ENCODE measurements at places on chromosomes 12 and 14. TPM values are rescaled to one million over a fixed set of nuclear protein-coding genes. Genes with fewer than 3 reads are reported as not detected.

DNA sequence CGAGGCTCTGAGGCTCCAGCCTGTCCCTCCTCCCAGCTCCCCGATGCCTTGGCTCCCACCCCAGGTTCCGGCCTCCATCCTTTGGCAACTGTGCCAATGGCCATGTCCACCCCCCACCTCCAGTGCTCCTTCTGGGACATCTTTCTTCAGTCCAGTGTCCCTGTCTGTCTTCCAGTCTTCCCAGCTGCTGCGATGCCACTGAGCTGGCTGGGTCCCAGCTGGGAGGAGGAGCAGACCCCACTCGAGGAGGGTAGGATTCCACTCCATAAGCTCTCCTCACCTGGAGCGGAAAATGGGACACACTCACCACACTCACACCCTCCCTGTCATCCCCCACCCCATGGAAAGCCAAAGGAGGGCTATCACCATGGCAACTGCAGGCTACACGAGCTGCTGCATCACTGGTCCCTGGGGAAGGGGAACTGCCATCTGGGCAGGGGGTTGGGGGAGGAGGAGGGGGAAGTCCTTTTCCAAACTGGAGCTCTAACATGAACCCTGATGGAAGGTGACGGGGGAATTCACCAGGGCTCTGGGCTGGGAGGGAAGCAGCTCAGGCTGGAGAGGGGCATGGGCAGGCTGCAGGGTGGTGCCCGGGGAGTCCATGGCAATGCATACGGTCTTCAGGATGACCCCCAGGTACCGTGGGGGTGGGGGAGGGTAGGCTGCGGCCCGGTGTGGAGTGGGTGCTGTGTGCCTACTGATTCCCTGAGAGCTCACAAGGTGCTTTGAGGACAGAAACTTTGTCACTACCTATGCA is 94.3 kb downstream of the LRRC74A start:
- no peak for DNase-seq

DNA sequence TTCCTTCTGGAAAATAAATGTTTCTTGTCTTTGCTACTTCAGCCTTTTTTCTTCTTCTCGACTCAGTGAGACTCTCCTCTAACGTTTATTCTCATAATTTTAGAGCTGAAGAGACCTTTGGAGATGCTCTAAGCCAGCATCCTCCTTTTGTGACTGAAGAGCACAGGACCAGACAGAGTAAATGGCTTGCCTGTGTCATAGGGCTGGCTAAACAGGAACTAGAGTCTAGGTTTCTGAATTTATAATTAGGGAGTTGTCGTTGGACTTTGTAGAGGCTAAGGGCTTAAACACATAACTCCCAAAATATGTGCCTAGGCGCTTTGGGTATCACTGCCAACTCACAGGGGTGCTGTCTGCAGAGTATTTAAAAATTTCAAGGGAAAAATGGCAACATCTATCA is 98.5 kb downstream of the FGD4 start:
- DNase-seq, result no peak

GRCh38 chr14:64387232-64387781 is 846 bp upstream of the MTHFD1 start:
- DNase-seq, result no peak

Gene CCDC196
- not detected for total RNA-seq

- DNase-seq, result no peak
Observed at GRCh38 chr14:43621282-43621681, 885.8 kb downstream of the FSCB start.

- DNase-seq, result no peak
Observed at GRCh38 chr14:75626863-75627262, 33.8 kb downstream of the ERG28 start.

Gene STON2
- total RNA-seq, result 27.5 TPM

- DNase-seq, result no peak
Observed at GRCh38 chr12:72288911-72289310, 16.7 kb downstream of the TRHDE start.

Gene MSI1
- total RNA-seq, result 2.0 TPM
